Stimulated activated CD8-positive, alpha-beta memory T cell treated with anti-CD3 and anti-CD28 coated beads, Interleukin-12 subunit alpha, Interleukin-12 subunit beta, amount 100 ng/mL, for 4 hours (primary cell): ENCODE measurements at places on chromosomes 3 and 15.

- DNase-seq: no peak
Measured at GRCh38 chr3:34056181-34056910, 257.9 kb downstream of the PDCD6IP start.

DNA sequence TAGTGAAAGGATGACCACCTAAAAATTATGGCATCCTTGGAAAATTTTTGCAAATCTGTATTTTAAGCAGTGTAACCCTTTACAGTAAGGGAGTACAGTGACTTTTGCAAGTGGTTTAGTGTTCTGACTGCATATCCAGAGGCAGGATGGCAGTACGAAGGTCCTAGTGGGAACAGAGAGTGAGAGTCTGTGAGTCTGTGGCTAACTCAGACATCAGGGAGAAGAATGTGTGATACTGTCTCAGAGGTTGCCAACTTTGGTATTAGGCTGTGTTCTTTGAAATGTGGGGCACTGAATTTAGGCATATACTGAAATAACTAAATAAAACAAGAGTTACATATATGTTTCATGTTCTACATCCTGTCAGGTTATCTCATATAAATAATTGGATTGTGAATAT lies 25.7 kb downstream of the PRKCI start:
- DNase-seq: no peak

GRCh38 chr3:135213822-135214221 lies 418.8 kb downstream of the EPHB1 start:
- no peak for DNase-seq

DNA sequence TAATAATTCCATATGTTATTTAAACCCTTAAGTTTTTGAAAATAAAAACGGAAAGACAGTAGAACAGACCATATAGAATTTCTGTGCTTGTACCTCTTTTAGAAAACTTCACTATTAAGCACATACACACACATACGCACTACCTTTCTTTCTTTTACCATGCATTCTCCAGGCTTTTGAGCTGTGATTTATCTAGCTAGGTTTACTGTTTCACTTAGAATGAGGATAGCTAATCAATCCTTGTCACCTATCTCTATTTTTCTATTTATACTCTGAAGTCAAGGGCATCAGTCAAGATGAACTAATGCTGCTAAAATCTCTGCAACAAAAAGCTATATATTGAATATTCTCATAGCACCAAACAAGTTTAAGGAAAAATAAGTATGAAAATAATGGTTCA lies 43.2 kb downstream of the GOLIM4 start:
- DNase-seq: no peak

DNA sequence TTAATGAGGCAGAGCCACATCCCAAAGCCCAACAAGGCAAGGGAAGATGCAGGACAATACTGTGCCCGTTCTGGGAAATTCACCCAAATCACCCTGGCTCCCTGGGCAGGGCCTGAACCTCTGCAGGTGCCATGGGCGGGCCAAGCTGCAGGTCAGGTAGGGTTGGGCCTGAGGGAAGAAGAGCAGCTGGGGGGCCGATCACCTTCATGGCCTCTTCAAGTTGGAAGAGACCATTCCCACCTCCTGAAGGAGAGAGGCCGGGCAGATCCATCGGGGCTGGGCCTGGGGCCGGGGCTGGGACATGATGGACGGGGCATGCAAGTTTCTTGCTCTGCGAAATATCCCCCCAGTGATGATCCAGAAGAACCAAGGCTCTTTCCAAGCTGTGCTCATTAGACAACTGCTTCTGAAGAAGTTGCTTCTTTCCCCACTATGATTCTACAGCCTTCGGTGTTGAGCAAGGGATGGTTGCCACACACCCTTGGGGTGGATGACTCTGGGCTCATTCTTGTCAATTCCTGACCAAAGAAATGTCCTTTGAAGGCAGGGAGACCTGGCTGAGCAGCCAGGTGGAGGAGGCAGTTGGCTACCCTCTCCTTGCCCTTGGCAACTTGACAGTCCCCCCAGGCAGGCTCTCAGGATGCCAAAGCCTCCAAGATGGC lies 38.2 kb downstream of the KLHL25 start:
- DNase-seq: no peak

- DNase-seq: no peak
Measured at GRCh38 chr3:11424277-11424676, 152.1 kb downstream of the ATG7 start.

DNA sequence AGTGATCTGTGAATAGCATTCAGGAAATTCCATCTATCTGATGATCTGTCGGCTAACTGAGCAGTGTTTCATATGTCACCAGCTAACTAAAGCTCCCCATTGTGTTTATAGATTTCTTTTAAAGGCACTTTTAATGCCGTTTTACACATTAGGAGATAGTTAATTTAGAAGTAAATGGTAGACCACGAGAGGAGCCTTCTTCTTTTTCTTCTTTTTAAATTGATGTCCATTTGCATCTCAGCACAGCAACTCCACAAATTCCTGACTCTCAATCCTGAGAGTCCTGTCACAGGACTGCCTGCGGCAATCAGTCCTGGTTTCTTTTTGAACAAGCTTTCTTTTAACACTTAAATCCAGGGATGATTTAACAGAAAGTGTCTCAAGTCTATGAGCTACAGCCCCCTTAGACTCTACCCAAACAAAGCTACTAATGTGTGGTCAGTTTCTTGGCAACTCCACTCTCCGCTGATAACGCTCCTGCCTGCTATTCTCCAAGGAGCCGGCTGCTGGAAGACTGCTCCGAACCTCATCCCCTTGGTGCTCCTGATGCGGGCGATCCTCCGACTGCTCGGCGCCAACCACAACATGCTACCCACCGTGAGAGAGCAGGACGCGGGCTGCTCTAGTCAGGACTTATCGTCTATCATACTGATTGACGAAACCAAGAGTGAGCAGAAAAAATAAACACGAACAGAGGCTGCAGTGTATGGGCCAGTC lies 421.4 kb downstream of the MECOM start:
- no peak for DNase-seq

- no peak for DNase-seq
Measured at GRCh38 chr15:70793694-70794093, 30.3 kb upstream of the UACA start.

GRCh38 chr3:69535613-69536012 lies 149.7 kb upstream of the FRMD4B start:
- no peak for DNase-seq

GRCh38 chr3:55631766-55632331 lies 144.7 kb upstream of the WNT5A start:
- DNase-seq: no peak

- DNase-seq: no peak
Measured at GRCh38 chr3:150739877-150740645, 22.9 kb downstream of the SIAH2 start.

DNA sequence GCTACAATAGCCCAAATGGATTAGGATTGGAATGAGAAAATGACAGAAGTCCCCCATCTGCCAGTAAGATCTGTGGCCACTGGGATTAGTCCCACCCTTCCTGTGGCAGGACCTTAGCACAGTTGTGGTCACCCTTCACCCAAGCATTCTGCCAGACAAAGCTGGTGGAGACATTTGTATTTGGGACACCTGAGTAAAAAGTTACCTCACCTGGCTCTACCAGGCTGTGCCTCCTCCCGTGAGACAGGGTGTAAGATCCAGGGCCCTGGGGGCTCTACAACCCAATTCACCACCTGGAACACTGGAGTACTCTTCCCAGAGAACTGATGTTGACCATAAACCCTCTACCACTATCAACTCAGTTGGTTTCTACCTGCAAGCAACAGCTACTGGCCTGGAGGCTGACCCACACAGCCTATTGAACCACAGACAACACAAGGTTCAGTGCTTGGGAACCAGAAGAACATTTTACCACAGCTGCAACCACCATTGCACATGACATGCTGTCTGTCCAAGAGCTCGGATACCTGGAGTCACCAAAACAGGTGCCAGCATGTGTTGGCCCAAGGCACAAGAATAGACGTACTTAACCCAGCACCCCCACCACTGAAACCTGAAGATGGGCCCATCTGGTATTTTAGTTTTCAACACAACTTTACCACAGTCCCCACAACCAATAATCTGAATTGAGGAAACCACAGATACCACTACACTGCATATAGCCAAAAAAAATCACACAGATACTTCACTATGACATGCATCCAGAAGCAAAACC lies 1686.7 kb downstream of the SI start:
- DNase-seq: no peak

DNA sequence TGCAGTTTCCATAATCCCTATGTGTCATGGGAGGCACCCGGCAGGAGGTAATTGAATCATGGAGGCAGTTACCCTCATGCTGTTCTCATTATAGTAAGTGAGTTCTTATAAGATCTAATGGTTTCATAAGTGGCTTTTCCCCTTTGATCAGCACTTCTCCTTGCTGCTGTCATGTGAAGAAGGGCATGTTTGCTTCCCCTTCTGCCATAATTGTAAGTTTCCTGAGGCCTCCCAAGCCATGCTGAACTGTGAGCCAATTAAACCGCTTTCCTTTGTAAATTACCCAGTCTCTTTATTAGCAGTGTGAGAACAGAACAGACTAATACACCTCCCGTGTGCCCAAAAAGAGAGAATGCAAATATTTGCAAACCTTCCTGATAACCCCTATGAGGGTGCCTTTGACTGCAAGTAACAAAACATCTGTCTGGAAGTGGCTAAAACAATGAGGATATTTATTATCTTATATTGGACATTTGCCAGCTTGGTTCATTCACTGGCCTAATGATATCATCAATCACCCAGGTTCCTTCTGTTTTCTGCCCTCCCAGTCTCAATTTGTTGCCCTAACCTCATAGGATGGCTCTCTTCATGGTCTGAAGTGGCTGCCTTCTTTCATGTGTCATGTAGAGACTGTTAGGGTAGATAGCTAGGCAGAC lies 68.7 kb downstream of the BHLHE40 start:
- no peak for DNase-seq

DNA sequence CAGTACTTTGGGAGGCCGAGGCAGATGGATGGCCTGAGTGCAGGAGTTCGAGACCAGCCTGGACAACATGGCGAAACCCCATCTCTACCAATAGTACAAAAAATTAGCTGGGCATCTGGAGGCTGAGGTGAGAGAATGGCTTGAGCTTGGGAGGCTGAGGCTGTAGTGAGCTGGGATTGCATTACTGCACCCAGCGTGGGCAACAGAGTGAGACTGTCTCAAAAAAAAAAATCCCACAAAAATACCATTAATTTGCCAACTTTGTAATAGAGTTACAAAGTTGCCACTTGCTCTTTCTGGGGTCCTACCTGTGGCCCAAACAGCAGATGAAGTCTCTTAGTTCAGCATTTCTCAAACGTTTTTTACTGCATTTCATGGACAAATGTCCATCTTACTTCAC lies 6.0 kb upstream of the TFRC start:
- DNase-seq: no peak

GRCh38 chr3:126053513-126053912 lies 30.4 kb downstream of the SLC41A3 start:
- DNase-seq: no peak

- DNase-seq: no peak
Measured at GRCh38 chr3:129936757-129937156, 37.8 kb upstream of the TRH start.

GRCh38 chr3:128845119-128845777 lies 34.2 kb upstream of the ACAD9 start:
- DNase-seq: no peak

GRCh38 chr15:58558777-58559176 lies 127.0 kb downstream of the LIPC start:
- no peak for DNase-seq

DNA sequence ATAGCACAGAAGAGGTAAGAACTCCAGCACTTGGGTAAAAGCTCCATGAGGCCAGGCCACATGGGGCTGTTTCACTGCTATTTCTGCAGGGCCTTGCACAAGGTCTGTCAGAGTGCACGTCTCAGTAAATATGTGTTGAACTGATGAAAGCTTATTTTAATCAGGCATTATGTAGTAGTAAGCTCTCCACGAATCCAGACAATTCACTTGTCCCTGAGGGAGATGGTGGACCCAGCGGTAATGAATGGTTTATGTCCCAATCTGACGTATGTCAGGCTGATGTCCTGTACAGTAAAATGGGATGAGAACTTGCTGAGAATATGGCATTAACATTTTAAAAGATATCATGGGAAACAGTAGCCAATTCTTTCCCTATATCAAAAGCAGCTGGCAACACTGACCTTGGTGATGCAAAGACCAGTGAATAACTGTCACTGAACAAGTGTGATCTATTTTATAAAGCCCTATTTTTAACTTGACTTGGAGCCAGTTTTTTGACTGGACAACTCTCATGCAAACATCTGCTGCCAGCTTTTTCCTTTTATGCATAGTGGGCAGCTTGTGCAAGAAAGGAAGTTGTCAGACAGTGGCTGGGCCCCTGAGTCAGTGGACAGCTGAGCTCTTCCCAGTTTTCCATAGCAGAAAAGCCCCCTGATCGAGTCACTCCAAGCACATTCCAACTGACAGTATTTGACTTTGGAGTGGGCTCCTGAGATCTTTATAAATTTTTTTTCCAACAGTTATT lies 519.8 kb upstream of the MDFIC2 start:
- DNase-seq: no peak

DNA sequence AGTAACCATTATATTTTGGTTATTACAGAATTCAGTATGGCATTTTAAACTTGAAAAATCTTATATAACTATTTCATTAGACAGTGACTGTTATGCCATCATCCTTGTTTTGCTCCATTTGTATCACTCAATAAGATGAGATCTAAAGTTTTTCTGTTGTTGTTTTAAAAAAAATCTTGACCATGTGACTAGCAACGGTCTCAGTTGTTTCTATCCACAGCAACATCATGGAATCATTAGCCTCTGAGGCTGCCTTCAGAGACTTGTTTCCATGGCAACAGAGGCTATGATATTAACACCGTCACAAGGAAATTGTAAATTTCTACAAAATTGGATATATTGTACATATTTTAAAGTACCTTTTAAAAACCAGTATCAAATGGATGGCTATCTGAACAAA lies 129.8 kb downstream of the DLG1 start:
- no peak for DNase-seq

- DNase-seq: no peak
Measured at GRCh38 chr3:181695661-181696491, 15.8 kb upstream of the SOX2 start.

DNA sequence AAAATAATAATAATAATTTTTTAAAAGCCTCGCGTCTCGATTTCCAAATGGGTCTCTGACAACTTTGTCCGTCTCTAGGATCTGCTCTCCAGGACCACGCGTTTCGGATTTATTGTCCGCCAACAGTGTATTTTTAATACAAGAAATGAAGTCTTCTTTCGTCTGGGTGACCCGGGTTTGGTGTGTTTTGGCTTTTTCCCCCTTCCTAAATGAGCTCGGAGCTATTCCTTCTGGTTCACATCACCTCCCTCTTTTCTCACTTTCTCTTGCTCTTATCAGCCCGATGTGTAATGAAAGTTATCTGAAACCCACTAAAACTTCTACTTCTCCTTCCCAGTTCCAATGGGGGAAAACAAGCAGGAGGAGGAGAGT lies 516.7 kb downstream of the MECOM start:
- DNase-seq: no peak

GRCh38 chr3:128804811-128805155 lies 74.6 kb upstream of the ACAD9 start:
- DNase-seq: no peak

GRCh38 chr3:154023148-154023547 lies 98.0 kb upstream of the ARHGEF26 start:
- DNase-seq: no peak

DNA sequence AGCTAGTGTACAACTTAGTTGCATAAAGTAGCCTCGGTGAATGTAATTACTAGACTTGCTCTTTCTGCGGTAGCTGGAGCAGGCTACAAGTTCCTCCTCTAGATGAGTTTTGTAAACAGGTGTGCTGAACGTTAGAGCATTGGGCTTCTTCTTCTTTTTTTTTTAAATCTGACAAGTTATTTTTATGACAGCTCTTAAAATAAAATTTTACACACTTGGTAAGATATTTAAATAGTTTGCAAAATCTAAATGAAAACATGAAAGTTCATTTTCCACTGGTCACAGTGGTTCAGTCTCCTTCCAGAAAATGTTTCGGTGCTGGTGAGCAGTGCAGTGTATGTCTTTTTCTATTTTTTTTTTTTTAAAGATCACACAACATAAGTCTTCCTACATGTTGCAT lies 3.0 kb downstream of the CCR9 start:
- no peak for DNase-seq
